ENCODE measurements at places on chromosomes 4 and X.

- no peak for DNase-seq
These were observed 134.1 kb upstream of the ARHGEF9 start for GRCh38 chrX:63919081-63919480.

- no peak for DNase-seq
These were observed 241.2 kb downstream of the PCDH10 start for GRCh38 chr4:133390198-133390855.

- DNase-seq, result no peak
These were observed 206.0 kb downstream of the HHIP start for GRCh38 chr4:144851948-144852347.

DNA sequence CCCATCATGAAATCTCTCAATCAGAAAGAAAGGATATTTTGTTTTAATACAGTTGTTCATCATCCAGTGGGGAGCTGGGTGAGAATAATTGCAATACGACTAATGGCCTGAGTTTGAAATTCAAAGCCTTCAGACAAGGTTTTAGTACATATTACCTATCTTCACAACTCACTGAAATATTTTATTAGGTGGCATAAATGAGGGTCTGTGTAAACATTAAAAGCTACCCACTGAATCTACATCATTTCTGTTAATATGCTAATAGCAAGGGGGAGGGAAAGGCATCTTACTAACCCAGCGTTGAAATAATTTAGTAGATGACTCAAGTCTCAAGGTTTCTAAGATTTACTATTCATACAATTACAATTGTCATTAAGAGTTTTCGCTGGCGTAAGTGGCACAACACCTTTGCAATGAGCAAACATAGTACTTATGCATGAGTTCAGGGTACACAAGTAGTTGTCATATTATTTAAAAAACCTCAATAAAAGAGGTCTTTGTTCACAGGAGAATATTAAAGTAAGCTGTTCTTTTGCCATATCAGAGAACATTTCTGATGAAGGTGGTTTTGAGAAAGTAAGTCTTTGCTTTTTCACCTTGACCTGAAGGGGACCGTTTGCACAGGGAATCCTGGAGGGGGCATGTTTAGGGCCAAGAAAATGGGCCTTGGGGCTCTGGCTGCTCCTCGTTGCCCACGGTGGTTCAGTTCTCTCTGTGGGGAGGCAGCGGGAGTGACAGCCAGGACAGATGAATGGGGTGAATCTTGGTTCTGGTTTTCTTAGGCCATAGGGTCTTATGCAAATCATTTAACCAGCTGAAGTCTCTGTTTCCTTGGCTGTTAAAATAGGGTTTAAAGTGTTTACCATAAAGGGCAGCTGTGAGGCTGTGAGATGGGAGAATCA, 4.5 kb upstream of the RHOH start:
- DNase-seq, result no peak

GRCh38 chr4:14615671-14616070, 386.6 kb upstream of the CPEB2 start:
- no peak for DNase-seq

DNA sequence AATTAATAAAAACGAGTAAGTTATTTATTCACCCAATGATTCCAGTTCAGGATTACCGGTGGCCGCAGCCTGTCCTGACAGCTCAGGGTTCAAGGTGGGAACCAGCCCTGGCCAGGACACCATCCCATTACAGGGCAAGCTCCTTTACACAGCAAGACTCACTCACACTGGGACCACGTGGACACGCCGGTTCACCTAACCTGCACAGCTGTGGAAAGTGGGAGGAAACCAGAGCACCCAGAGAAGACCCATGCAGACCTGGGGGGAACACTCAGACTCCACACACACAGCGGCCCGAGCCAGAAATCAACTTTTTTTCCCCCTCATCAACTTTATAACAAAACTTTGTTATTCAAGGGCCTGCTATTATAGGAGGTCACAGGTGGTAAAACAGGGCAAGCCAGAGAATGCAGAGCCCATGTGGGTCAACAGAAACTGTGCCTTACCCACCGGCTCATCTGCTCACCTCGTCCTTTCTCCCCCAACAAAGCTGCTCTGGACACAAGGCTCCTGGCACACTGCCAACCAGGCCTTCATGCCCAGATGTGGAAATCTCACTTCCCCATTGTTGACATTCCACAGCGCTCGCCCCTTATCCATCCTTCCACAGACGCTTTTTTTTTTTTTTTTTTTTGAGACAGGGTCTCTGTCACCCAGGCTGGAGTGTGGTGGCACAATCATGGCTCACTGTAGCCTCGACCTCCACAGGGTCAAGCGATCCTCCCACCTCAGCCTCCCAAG, 8.0 kb upstream of the ODAPH start:
- no peak for DNase-seq

DNA sequence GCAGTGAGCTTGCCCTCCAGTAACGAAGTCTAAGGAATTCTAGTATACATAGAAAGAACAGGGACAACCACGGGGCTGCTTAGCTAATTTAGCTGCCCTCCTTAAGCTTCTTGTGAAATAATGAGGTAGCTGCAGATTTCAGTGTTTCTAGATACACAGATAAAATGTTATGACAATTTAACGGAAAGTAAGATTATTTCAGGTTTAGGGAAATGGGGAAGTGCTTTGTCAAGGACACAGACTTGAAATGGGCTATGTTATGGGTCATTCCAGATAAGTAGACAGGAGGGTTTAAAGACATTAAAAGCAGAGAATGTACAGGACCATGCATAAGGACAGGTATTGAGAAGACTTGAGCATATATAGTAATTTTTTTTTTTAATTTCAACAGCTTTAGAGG, 34.2 kb upstream of the ZNF518B start:
- no peak for DNase-seq
